ENCODE measurements at places on chromosomes 11 and 22.

GRCh38 chr22:39308614-39309363, 10.6 kb downstream of the RPL3 start:
- no peak for DNase-seq

DNA sequence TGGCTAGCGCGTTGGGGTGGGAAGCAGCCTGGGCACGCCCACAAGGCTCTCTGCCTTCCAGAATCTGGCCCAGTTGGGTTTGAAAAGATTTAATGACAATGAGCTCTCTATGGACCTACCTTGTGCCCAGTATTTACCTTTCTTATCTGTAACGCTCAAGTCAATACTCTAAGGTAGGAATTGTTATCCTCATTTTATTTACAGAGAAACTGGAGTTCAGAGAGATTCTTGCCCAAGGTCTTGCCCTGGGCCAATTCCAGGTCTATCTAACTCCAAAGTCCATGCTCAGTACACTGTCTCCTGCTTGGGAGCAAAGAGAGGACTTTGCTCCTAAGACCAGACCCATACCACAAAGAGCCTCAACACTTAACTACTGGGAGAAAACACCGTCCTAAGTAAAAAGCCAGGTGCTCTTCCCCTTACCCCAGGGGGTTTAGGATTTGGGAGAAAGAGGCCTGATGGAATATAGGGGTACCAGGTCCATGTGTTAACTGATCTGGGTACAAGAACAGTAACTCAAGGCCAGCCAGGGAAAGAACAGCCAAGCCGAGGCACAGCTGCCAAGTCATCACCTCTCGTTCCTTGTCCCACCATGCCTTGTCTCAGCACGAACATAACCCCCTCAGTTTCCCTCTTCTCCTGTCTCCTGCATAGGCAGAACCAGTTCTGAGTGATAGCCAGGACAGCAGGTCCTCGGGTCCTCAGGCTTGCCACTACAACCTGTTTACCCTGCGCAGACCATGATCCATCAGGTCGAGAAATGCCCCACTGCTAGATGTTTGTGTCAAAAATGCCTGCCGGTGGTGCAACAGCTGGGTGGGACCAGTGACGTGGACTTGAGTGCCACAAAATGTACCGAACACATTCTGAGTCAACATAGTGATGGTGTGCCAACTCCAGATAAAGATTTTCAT, 14.6 kb downstream of the APOA4 start:
- no peak for DNase-seq

DNA sequence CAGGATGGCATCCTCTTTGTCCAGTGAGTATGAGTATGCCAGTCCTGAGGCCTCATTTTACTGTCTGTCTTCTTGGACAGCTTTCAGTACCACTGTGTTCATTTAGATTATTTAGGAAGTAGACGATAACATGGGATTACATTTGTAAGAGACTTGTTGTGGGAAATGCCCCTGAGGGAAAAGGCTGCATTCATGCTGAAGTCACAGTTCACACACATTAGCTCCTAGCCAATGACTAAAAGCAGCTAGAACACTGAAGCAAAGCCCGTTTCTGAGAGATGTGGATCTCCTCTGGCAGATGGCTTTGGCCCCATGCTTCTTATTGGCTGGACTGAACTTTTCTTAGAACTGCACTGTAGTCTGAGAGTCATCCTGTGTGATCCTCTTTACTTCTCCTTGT, 242.4 kb downstream of the FAM76B start:
- DNase-seq: no peak

DNA sequence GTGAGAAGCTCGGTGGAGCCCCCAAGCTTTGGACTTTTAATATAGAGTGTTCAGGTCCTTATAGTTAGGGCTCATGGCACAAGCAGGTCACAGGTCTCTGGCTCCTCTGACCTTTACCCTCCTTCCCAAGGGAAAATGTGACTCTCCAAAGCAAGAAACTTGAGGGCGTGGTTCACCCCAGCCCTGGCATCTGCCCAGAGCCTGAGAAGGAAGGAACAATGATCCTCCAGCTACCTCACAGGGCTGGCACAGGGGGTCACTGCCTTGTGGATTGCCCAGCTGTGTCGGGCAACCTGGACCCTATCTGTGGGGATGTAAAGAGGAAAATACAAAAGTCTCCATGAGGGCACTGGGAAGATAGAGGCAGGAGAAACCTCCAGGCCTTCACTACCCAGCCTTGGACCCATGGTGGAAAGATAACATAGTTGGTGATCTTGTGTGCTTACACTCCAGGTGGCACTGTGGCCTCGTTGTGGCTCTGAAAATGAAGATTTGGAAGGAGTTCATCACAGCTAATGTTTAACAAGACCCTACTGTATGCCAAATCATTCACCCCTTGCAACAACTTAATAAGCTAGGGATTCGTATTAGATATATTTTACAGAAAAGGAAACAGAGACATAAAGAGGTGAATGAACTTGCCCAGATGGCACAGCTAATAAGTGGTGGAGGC, 3.8 kb upstream of the ZNF195 start:
- no peak for DNase-seq

GRCh38 chr11:74255741-74256375, 55.6 kb downstream of the P4HA3 start:
- DNase-seq: peak; percentile 66

GRCh38 chr22:31332010-31332409, 14.1 kb downstream of the PATZ1 start:
- no peak for DNase-seq

GRCh38 chr11:119323532-119324033, 6.7 kb upstream of the MCAM start:
- DNase-seq: peak; percentile 81

DNA sequence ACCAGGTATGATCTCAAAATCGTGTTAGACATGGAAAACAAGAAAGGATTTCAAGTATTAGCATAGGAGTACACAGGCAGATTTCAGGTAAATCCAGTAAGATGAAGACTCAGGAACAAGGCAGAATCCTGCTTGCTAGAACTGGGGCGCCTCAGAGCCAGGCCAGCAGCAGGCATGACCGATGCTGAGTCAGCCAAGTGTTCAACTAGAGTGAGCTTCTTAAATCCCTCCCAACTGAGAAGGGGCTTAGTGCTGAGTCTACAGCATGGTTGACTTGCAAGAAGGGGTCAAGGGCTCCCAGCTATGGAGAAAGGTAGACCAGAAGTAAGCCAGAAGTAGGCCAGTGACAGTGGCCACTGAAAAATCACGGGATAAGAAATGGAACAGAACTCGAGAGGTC, 12.4 kb downstream of the GRAP2 start:
- peak; percentile 57 for DNase-seq

GRCh38 chr11:120221115-120221752, 10.4 kb downstream of the OAF start:
- no peak for DNase-seq

- DNase-seq: no peak
These were observed 25.4 kb downstream of the TRIM44 start for GRCh38 chr11:35688023-35688422.

DNA sequence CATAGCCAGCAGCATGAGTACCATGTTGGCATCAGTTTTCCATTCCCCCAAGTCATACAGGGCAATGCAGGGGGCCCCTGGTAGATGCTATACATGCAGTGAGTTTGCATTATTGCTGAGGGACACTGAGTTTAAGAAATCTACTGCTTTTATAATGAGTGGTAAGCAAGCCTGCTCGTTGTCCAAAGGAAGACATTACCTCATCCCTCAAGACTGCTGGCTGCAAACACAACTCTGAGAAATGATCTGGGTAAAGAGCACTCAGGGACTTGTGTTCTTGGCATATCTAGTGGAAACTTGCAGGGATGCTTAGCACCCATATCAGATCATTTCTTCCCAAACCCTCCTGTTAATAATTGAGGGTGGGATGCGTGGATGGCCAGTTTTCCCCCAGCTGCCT, 77.9 kb downstream of the CWC15 start:
- no peak for DNase-seq

- no peak for DNase-seq
These were observed 92.1 kb downstream of the PARVA start for GRCh38 chr11:12469451-12469850.

GRCh38 chr11:28107191-28107749, 686 bp downstream of the KIF18A start:
- peak; percentile 59 for DNase-seq

- DNase-seq: no peak
These were observed 217.1 kb downstream of the CSNK2A3 start for GRCh38 chr11:11135820-11136476.

DNA sequence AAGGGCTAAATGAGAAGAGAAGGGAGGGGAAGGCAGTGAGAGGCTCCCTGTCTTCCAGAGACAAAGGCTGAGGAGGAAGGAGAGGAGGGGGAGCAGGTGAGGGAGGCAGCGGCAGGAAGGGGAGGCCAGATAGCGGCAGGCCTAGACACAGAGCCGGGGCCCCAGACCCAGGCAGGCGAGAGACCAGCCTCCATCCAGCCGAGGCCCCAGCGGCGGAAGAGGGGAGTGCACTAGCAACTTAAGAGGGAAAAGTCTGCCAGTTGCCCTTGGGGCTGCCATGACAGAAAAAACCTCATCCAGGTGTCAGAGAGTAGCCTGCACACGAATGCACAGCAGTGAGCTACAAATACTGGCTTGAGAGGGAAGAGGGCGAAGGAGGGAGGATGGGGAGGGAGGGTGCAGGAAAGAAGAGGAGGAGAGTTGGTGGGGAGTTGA, 46.7 kb downstream of the IGLL1 start:
- DNase-seq: peak; percentile 91

- DNase-seq: no peak
These were observed 12.8 kb downstream of the KCNC1 start for GRCh38 chr11:17747131-17747955.

GRCh38 chr22:20240447-20240764, 27.7 kb downstream of the RTN4R start:
- peak; percentile 52 for DNase-seq

GRCh38 chr22:24440718-24441405, 13.5 kb downstream of the ADORA2A start:
- DNase-seq: no peak

DNA sequence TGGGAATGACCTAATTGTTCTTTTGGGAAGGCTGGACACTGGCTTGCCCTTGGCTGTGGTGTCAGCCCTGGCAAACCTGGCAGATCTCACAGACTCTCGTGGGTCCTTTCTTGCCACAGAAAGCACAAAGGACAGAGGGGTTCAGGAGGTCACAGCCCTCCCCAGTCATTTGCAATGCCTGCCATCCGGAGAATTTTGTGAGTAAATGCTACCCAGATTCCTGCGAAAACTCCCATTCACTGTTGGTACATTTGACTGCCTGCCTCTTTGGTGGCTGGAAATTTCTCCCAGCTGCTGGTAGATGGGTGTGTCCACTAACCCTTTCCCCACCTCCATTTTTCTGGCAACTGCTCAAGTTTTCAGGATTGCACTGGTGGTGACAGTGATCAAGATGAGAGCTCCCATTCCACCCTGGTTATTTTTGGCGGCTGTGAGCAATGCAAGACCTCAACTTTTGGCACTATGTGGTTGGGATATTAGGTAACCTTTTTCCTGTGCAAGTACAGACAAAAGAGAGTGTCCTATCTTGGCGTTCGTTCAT, 155.7 kb downstream of the NAV2 start:
- no peak for DNase-seq

GRCh38 chr11:1820463-1821325, 14.1 kb upstream of the SYT8 start:
- no peak for DNase-seq

- no peak for DNase-seq
These were observed 1680.6 kb upstream of the RAG2 start for GRCh38 chr11:38278457-38279141.

GRCh38 chr22:47673557-47673956, 911.1 kb downstream of the TBC1D22A start:
- no peak for DNase-seq

DNA sequence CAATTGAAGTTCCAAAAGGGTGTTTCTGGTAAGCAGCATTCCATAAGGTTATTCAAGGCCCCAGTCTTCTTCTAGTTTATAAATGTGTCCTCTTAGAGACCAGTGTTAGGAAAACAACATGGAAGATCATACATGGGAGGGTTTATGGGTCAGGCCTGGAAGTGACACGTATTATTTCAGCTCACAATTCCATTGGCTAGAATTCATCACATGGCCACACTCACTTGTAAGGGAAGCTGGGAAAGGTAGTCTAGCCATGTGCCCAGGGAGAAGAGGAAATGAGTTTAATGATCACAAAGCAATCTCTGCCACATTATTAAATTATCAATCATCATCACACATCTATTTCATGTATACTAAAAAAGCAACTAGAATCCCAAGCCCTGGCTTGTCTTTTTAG, 181.7 kb upstream of the TBCEL start:
- no peak for DNase-seq

- no peak for DNase-seq
These were observed 11.7 kb upstream of the UCP3 start for GRCh38 chr11:74020539-74020938.

DNA sequence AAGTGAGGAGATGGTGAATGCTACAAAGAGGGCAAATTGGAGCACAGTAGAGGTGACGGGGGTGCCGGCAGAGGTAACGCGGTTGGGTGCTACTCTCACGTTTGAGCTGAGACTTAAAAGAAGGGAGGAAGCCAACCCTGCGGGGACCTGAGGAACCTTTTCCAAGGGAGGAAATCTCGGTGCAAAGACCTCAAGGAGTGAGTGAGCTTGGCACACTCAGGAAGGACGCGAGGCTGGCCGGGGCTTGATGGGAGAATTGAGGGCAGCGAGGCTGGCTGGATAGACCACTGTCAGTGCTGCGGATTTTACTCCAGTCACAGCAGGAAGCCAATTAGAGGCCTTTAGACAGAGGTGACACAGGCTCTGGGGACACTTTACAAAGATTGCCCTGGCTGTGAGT, 25.0 kb downstream of the TSKU start:
- DNase-seq: peak; percentile 48

DNA sequence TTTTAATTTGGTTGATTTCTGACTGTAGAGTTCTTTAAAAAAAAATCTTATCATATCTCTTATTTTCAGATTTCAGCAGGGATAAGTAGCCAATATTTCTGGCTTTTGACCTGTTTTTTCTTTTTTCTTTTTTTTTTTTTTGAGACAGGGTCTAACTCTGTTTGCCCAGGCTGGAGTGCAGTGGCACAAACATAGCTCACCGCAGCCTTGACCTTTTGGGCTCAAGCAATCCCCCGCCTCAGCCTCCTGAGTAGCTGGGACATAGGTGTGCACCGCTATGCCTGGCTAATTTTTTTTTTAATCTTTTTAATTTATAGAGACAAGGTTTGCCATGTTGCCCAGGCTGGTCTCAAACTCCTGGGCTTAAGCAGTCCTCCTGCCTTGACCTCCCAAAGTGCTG, 23.9 kb upstream of the ZBTB44 start:
- no peak for DNase-seq

- no peak for DNase-seq
These were observed 19.2 kb downstream of the EIF3M start for GRCh38 chr11:32602657-32603415.

- no peak for DNase-seq
These were observed 11.1 kb upstream of the CSTF3 start for GRCh38 chr11:33172345-33172744.

- DNase-seq: peak; percentile 76
These were observed 650 bp upstream of the CHID1 start for GRCh38 chr11:911031-911889.

GRCh38 chr11:88604260-88604659, 266.7 kb upstream of the CTSC start:
- DNase-seq: no peak

Measured in neural progenitor cell (in vitro differentiated cells).